Kidney capillary endothelial cell (primary cell): ENCODE measurements at places on chromosomes 6 and 20.

- DNase-seq, result no peak
Measured at GRCh38 chr6:151385177-151385576, 6.2 kb downstream of the ZBTB2 start.

GRCh38 chr6:41289815-41290214 is 3.3 kb upstream of the TREM1 start:
- DNase-seq, result no peak

DNA sequence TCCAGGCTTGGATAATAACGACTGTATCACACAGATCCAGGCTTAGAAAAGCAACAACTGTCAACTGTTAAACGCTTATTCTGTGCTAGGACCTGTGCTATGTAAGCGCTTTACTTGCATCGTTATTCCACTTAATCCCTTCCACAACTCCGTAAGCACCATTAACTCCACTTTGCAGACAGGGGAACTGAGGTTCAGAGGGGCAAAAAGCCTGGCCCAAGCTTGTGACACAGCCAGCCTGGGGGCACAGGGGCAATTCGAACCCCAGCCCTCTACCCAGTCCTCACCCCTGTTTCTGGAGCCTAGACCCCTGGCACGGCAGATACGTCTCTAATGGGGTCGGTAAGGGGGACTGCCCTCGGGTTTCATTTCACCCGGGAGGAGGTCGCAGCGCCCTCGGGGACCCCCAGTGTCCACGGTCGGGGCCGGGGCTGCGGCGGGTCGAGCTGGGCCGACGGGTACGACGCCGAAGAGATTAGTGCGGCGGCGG is 411 bp downstream of the DSN1 start:
- no peak for DNase-seq

DNA sequence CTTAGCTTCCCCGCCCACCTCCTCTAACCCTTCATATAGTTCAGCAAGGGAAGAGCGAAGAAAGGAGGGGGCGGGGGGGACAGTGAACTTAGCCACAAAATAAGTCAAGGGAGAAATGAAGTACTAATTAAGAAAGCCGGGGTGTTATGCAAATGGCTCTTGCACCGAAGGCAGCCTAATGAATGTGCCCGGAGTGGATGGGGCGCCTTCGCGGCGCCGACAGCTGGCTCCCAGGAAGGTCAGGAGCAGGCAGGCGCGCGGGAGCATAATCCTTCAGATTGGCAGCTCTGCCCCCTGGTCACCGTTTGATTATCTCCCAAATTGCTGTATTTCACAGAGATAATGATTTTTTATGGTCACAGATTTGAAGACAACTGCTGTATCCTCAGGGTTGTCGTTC is 395.1 kb downstream of the TFAP2B start:
- DNase-seq, result no peak
